T follicular helper cell (primary cell): ENCODE measurements at places on chromosomes 2 and 18.
A peak's percentile ranks its signal among the peaks of the same experiment; 100 is the strongest.

- no peak for DNase-seq
Measured at GRCh38 chr2:710867-711665, 33.9 kb upstream of the TMEM18 start.

GRCh38 chr2:237939251-237939650, 27.6 kb upstream of the UBE2F start:
- DNase-seq: no peak

- no peak for DNase-seq
Measured at GRCh38 chr2:27071990-27072830, 756 bp upstream of the OST4 start.

- no peak for DNase-seq
Measured at GRCh38 chr2:149087751-149088150, 49.3 kb downstream of the LYPD6B start.

DNA sequence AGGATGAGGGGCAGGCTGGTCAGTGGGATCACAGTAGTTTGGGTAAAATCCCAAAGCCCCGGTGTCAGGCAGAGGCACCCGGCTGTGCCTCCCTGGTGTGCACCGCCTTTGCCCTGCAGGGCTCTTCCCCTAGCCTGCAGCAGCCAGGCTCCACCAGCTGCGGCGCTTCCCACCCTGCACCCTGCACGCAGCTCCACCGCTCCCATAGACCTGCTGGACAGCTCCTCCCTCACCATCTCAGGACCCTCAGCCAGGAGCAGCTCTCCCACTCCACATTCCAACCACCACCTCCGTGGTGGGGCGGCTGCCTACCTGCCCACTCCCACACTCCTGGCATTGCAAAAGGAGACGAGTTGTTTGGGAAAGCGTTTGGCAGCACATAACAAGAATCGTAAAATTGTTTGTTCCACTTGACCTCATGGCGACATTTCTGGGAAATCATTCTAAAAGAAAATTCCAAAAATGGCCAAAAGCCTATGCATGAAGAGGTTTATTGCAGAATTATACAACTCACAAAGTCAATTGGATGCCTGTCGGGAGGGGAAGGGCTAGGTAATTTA, 287.4 kb upstream of the HDAC4 start:
- DNase-seq: no peak

- DNase-seq: no peak
Measured at GRCh38 chr18:78510091-78510490, 469.5 kb upstream of the SALL3 start.

DNA sequence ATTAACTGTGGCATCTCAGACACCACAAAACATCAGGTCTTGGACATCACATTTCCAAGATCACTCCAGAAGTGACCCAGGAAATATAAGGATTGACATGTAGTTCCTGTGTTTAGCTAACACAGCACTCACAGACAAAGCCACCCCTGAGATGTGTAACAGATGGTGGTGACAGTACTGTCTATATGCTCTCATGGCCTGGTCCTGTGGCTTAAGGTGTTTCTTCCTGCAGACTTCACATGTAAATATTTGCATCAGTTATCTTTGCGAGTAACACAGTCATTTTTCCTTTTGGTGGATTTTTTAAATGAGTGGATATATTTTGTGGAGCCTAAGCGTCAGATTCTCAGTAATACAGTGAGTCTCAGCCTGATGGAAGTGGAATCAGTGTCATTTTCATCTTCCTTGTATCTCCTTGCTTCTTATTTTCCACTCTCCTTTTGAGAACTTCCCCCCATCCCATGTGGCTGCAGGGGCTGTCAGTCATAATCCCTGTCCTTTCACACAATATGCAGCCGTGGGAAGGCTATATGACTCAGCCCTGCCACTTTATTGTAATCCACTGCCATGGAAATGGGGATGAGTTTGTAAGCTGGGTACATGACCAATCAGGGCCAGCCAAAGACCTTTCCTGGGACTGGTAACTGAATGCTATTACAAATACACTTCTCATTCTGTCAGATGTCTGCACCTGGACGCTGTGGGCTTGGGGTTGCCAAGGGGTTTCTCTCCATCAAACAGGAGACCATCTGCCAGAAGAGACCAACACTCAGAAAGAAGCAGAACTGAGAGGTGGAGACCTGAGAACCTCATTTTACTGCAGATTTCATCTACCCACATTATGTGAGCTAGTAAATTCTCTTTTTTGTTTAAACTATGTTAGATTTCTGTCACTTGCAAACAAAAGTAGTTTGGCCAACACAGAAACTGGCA, 74.3 kb downstream of the ICOS start:
- no peak for DNase-seq

- no peak for DNase-seq
Measured at GRCh38 chr2:225112362-225113126, 70.3 kb upstream of the DOCK10 start.

- no peak for DNase-seq
Measured at GRCh38 chr2:26018184-26019055, 15.5 kb upstream of the RAB10 start.

DNA sequence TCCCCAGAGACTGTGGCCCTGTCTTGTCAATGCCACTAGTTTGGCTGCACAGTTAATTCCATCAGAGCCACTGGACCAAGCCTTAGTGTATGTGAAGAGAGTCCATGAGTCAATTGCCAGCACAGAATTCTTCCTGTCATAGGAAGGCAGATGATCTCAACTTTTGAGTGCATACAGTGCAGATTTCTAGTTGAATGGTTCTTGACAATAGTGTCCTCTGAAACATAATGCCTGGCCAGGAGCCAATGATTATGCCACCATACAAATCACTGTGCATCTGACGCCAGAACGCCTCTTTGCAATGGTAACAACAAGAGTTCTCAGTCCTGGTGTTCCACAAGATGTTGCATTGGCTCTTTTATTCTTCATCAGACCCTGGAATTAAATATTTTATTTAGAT, 7.1 kb downstream of the NEUROD1 start:
- DNase-seq: no peak

DNA sequence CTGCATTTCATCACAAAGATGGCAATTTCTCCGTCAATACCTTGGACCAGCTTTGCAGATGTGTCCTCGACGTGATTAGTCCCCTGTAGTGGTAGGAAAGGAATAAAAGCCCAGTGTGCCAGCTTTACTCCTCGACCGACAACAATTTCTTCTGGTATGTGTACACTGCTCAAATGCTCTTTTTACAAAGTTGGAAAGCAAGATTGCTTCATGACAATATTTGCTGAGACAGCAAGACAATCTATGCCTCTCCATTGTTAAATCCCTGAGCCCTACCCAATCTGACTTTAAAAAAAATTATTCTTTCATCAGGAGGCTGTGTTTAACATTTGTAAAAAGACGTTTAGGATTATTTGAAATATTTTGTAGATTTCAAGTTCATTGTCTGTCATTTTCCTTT, 27.6 kb upstream of the ZEB2 start:
- no peak for DNase-seq

DNA sequence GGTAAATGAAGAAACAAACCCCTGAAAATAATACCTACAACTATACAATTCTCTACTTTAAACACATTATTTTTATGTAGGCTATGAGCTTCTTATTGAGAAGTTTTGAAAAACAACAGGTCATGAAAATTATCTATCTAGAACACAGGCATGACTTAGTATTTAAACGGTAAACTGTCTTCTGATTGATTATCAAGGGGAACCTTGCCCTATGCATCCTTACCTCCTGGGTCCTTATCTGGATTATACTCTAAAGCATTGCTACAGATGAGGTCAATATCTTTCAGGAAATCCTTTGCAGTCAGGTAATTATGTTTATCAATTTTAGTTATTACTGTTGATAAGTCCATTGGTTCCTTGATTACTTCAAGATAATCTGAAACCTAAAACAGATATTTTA, 144.3 kb downstream of the ATAD2B start:
- DNase-seq: no peak

GRCh38 chr2:96542357-96542977, 5.9 kb downstream of the ARID5A start:
- DNase-seq: no peak

DNA sequence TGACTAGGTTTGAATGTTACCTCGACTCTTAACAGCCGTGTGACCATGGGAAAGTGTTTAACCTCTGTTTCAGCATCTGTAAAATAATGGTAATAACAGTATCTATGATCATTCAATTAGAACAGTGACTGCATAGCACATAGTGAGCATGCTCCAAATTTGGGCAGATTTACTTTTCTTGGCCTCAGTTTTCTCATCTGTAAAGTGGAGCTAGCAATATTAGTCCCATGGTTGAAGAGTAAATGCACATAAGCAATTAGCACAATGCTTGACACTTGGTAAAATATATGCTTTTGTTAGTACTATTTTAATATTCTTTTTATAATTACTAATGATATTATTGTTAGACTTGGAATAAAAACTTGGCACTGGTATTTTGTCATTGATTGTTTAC, 66.4 kb upstream of the TANC1 start:
- no peak for DNase-seq

GRCh38 chr2:235168174-235168979, 216.6 kb downstream of the SH3BP4 start:
- no peak for DNase-seq

- DNase-seq: no peak
Measured at GRCh38 chr2:168529900-168530561, 74.0 kb downstream of the CERS6 start.

DNA sequence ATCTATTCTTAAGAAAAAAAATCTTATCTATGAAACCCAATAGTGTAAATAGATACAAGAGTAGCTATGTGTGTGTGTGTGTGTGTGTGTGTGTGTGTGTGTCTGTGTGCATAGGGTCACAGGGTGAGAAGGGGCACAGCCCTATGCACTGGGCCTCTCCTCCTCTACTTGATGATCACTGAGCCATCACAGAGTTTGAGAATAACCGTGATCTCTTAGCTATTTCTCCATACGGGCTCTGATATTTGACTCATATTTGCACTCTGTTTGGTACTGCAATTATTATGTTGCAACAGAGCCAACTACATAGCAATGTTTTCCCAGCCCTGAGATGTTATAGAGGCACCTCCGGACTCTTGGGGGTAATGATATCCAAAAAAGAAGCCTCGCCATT, 28.8 kb upstream of the SLC40A1 start:
- no peak for DNase-seq

DNA sequence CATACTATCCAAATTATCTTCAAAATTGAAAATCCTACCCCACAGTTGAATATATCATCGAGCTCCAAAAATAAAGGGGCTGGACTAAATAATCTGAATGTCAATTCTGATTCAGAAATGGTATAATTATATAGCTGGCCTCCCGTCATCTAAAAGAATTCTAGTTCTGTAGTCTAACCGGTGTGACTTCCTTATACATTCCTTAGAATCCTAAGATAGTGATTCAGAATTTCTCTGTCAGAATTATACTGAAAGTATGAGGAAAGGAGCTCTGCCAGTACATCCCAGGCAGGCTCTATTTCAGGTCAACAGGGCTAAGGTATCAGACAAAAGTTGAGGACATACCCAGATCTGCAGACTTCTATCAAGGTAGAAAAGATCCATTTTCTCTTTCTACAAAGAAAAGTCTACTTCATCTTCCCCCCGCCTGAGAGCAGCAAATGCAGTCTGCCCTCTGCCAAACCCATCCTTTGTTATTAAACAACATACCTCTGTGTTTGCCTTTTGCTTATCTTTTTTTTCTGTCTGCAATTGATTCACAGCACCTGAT, 128.5 kb downstream of the METTL4 start:
- no peak for DNase-seq

DNA sequence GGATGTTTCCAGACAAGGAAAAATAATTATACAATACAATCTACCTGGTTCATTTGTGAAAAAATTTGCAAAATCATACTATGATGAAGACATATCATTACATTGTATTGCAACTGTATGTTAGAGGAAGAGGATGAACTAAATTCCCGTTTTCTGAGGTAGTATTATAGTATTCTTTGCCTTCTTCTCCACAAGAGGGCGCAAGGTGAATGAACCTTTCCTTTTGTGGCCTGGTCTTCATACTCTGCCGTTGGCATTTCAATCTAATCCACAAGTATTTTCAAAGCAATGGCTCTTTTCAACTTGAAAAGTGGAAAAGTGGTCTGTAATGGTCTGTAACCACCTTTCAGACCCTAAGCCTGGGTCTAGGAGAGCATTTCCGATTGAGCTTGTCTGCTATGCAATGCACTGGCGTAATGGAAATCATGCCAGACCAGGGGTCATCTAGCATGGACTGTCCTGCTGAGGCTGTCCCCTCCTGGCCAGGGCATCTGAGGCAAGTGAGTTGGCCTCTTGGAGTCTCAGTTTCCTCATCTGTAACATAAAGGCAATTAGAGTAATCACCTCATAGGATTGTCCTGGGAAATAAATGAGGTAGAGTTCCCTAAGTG, 30.8 kb upstream of the ZNF396 start:
- DNase-seq: peak; percentile 18

DNA sequence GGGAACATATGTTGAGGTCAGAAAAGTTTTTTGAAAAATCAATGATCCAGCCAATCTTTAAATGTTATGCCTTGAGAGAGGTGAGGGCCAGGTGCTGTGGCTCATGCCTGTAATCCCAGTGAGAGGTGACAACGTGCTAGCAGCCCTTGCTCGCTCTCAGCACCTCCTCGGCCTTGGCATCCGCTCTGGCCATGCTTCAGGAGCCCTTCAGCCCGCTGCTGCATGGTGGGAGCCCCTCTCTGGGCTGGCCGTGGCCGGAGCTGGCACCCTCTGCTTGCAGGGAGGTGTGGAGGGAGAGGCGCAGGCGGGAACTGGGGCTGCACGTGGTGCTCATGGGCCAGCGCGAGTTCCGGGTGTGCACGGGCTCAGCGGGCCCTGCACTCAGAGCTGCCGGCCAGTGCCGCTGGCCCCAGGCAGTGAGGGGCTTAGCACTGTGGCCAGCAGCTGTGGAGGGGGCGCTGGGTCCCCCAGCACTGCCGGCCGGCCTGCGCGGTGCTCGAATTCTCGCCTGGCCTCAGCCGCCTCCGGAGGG, 61.1 kb downstream of the CCDC195 start:
- DNase-seq: no peak

- DNase-seq: no peak
Measured at GRCh38 chr2:11819235-11819729, 72.8 kb downstream of the LPIN1 start.

DNA sequence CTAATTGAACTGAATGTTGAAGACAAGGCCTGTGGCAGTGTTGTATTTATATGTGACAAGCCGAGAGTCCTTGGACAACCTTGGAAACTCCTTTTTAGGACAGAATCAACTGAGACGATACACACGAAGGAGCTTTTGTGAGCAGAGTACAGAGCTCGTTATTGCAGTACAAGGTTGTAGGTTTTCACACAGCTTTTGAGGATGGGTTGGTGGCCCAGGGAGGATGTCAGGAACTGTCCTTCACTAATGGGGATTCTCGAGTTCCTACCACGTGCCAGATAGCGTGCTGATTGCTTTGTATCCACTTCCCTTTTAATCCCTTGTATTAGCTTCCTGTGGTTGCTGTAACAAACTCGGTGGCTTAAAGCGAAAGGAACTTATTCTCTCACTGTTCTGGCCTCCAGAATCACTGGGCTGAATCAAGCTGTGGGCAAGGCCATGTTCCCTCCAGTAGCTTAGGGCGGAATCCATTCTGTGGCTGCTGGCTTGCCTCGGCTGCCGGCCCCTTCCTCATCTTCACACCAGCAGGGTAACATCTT, 20.2 kb downstream of the INPP4A start:
- DNase-seq: no peak
